ENCODE measurements at places on chromosomes 2 and 18. TPM values are rescaled to one million over a fixed set of nuclear protein-coding genes. Genes with fewer than 3 reads are reported as not detected.

DNA sequence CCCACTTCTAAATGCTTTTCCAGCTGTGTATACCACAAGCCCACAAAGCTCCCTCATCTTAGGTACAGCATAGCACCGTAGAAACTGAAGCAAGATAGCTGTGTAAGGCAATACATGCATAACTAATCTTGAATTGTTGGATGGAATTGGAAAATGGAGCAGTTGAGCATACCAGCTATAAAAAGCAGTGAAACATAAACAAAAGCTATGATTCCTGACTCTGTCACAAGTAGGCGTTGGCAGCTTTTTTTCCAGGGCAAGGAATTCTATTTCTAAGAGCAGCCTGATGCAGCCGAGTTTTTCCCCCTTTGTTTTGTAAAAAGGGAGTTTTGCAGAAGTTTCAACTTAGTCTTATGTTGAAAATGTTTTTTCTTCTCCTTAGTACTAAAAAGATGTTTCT, 32.4 kb downstream of the MOGAT1 start:
- no peak for DNase-seq

DNA sequence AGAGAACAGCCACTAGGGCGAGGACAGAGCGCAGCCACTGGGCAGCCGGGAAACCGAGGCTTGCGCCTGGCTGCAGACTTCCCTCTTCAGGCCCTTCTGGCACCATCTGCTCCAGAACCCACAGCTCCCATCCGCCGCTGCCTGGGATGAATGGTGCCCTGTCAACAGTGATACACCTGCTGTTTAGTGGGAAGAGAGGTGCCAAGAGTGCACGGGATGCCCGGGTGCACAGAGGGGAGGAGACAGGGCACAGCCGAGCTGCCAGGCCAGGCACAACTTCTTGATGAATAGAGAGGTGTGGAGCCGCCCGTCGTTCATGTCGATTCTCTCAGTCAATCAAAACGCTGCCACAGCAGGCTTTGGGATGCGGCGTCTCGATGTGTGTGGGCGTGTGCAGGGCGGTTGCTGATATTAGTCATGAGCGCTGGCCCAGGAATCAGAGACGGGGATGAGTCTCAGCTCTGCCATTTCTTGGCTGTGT, 39.5 kb downstream of the RRM2 start:
- no peak for DNase-seq

- no peak for DNase-seq
Observed at GRCh38 chr18:34529358-34530335, 180.5 kb upstream of the DTNA start.

- DNase-seq: no peak
Observed at GRCh38 chr2:72004976-72005375, 142.7 kb downstream of the CYP26B1 start.

DNA sequence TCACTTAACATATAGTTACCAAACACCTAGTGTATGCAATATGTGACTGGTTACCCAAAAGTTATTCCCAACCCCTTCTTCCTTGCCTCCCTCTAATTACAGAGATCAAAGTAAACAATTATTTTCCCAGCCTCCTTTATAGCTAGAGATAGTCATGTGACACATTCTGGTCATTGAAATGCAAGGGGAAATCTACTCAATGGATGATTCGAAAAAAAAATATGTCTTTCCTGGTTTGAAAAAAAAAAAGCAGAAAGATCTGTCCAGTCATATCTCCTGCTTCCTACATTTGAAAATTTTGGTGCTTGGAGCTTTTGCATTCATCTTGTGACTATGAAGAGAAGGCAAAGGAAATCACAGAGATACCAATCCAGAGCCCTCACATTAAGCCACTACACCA, 27.6 kb upstream of the UGP2 start:
- no peak for DNase-seq

DNA sequence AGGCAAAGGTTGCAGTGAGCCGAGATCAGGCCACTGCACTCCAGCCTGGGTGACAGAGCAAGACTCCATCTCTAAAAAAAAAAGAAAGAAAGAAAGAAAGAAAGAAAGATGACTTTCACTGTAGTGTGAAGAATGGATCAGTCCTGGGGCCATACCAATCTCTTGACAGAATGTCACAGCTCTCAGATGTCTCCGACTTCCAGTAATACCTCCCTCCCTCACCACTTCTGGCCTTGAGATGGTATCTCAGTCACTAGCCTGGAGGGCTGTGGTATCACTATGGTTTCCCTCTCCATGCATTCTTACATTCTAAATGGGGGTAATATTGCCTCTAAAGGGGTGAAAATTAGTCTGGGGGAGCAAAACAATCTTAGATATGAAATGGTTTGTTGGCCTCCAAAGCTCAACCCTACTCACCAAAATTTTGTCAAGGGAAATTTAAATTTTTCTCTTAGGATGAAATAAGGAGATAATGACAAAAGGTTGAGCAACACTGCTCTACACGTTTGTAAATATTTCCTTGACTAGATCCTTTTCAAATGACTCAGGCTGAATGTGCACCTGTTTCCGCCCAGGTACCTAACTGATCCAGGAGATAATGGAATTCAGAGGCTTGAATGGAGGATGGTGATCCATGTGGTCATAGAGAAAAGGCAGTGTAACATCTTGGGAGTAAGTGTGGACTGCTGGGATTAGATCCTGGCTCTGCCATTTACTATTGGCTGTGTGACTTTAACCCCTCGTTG, 19.9 kb upstream of the SPRED2 start:
- DNase-seq: no peak

The DSC1 gene
- total RNA-seq: 13.0 TPM

DNA sequence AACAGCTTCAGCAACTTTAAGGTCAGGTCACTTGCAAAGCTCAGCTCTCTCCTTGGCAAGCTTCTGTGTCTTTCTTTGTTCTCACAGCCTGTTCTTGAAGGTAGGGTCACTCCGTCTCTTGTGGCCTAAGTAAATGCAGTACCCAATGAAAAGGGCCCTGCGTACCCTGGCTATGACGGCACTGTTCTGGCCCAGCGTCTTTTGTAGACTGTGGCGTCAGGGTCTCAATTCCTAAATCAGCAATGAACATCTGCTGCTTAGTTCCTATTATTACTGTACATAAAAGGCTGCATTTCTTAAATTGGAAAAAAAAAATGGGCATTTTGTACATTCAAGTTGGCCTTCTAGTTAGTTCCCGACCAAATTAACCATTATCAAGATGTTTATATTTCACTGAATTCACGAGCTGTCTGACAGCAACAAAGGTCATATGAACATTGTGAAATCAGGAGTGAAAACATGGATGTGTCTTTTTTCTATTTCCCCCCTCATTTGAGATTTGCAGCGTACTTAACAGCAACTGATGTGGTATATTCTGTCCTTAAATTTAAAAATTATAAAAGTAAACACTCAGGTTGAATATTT, 17.0 kb upstream of the MTCL1 start:
- no peak for DNase-seq

GRCh38 chr2:209937893-209938292, 64.5 kb upstream of the RPE start:
- no peak for DNase-seq

The TTR gene
- total RNA-seq: not detected

The EIF4E2 gene
- total RNA-seq: 61.5 TPM

GRCh38 chr2:63858291-63858690, 16.6 kb downstream of the UGP2 start:
- DNase-seq: no peak

- no peak for DNase-seq
Observed at GRCh38 chr18:56770097-56770496, 118.9 kb downstream of the WDR7 start.

- peak; percentile 56 for DNase-seq
Observed at GRCh38 chr2:7031547-7032245, 114.5 kb downstream of the RNF144A start.

The TPO gene
- not detected for total RNA-seq

DNA sequence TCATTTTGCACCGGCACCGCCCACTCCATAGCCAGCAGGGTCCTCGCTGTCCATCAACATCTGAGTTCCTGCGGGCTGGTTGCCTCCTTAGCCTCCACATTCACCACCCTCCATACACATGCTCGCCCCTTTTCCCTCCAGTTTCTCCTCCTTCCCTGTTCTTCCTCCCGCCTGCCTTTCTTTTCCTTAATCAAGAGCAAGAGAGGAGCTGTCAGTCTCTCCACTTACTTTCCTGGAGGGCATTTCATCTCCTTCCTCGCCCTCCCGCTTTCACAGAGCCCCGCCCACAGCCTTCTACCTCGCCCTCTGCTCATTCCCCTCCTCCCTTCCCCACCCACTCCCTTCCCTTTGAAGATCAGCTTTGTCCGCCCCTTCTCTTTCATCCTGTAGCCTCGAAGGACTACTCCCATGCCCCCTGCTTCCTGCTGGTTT, 13.8 kb upstream of the ZBTB7C start:
- no peak for DNase-seq

DNA sequence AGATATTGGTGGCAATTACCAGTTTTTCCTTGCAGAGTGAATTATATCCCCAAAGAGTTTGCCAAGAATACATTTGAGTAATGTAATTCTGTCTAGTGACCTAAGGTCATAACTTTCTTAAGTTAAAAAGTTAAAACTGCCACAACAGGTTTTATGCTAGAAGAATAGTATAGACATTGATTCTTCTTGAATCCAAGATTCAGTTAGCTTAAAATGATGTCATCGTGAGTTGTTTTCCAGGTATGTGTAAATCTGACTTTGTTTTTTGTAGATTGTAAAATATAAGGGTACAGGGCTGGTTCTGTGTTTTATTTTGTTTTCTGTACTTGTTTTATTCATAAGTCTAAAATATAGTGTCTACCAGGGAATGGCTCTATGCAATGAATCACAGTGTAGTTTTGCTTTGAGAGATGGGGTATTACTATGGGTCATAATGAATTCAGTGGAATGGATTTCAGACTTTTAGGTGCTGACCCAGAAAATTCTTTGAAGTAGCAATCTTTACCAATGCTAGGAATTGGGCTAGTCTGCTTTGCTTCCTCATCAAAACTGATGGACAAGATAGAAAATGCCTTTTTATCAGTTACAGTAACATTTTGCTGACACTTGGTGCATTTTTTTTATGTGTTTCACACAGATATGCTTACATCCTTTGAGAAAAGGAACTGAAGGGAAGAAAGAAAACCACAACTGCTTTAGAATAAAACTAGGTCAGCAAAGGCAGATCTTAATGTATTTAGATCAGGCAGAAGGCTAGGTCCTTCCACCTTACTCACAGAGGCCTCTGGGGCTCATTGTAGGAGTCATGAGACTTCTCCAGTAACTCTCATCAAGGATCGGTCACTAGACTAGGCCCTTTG, 20.8 kb upstream of the MGAT5 start:
- DNase-seq: no peak

The ABCB11 gene
- total RNA-seq: not detected

DNA sequence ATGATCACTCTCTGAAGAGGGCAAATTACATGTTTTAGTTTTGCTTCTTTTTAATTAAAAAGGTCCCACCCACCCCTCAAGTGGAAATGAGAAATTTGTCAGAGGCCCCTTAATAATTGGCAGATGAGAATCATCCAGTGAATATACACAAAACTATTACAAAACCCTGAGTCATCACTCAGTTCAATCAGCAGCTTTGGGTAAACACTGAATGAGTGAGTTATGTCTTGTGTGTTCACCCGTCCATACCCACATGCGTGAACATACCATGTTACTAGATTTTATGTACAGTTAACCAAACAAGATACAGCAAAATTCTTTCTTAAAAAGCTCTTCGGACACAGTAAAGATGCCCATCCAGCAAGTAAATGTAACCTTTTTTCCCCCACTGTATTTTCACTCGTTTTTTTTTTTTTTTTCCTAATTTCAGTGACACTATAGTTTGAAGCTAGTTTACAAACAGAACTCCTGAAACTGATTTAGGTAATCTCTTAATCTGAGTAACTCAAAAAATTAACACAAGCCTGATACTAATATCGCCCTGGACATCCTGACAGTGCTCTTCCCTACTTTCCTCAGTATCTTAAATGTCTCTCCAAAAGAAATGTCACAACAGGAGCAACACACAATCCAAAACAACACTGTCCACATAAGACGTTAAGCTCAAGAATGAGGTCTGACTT, 1.4 kb downstream of the PSME4 start:
- DNase-seq: peak; percentile 28

DNA sequence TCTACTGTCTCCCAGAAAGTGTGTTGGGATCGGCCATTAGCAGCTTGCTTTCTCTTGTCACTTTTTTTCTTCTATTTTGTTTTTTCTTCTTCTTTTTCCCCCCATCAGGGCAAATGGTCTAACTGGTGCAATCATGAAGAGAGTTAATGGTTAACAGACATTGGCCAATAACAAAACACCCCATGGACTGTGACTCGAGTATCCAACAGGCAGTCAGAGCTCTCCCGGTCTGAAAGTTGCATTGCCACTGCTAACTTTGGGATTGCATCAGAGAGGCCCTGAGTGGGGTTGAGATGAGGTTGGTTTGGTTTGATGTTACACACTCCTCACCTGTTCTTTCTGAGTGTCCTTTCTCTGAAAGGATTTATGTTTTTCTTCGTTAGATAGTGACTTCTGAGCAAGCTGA, 12.9 kb upstream of the SNORC start:
- DNase-seq: no peak

The ZFAND2B gene
- total RNA-seq: 69.6 TPM

DNA sequence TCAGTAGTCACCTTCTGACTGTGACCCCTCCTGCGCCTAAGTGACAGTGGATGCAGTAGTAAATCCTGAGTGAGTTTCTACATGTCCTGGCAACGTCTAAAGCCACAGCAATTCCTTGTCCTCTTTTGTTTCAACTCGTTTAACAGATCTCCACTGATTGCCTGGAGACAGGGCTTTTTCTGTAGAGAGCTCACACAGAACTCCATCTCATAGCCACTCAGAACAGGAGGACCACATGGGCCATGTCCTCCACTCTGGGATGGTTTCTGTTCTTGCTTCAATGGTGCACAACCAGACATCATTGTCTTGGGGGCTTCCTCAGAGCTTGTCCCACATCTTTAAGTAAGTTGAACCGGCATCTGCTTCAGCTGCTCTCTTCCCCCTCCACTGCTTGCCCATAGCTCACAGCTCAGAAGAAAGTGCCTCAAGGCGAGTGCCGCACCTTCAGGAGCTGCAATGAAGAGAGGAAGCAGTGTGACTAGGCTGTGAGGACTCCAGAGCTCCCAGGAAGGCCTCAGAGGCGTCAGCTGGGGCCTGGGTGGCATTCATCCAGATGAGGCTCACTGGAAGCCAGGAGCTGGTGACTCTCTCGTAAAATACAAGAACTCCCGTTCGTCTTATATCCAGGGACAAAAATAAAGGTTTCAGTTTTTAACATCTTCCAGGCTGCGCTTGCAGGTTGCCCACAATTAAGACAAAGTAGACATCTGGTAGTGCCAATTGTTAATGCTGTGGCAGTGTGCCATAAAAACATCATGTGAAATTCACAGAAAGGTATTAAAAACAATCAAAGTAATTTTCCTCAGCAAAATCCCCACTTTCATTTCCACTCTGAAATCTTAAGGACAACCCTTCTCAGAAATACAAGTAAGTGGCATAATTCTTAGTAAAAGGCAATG, 37.3 kb downstream of the ST3GAL5 start:
- peak; percentile 38 for DNase-seq

The SULT1C2 gene
- total RNA-seq: not detected

GRCh38 chr2:166000401-166000800, 46.8 kb upstream of the TTC21B start:
- DNase-seq: no peak

- no peak for DNase-seq
Observed at GRCh38 chr2:171893196-171893823, 734 bp downstream of the SLC25A12 start.

Data from naive thymus-derived CD8-positive, alpha-beta T cell (primary cell).